NCI-H1092 (cell line): ENCODE measurements at places on chromosomes 1 and 21.

DNA sequence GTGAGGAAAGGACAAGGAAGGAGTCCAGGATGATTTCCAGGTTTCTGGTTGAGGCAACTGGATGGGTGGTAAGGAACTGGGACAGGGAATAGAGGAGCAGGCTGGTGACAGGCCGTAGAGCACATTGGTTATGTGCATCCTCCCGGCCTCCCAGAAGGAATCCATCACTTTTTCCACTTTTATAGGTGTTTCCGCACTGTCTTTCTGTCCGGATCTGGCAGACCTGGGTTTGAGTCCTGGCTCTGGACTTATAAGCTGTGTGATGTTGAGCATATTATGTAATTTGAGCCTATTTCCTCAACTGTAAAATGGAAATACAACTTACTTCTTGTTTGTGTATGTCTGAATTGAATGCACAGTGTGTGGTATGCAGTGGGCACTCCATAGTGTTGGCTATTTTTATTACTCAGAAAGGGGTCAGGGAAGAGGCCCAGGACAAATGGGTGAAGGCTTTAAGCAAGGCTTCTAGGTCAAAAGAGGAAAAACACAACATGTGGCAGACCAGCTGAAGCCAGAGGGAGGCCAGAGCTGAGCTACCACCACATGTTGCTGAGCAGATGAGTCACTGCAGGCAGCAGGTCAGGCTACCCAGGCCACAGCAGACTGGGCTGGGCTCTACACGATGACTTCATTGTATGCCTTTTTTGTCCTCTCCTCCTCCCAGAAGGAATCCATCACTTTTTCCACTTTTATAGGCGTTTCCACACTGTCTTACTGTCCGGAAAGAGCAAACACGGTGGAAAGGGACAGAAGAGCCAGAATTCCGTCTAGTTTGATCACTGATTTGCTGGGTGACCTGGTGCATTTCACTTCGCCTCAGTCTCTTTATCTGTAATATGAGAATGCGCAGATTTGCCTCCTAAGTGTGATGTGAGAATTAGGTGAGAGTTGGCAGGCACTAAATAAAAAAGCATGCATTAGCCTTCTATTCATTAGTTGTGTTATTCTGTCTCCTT is 791 bp upstream of the MAST2 start:
- DNase-seq, result peak; percentile 55

DNA sequence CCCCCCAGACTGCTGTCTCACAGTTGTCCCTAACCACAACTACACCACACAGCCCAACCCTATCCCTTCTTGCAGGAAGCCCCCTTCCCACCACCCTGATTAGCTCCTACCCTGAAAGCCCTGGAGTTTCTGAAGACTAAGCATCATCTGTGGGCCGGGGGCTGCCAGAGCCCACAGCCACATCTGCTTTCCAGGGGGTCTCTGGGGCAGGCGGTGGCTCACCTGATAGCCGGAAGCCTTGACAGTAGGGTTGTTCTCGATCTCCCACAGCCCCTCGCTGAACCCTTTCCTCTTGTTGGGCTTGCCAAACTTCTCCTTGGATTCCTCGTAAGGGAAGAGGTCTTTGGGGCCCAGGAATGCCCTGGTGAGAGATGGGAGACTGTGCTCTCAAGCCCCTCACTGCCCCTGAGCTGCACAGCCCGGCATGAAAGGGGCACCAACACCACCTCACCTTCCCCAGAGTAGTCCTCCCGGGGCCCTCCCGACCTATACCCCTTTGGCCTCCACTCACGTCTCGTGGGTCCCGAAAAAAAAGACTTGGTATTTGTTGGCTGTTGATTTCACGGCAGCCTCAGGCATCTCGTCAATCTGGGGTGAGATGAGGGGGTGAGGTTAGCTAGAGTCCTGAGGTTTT is 4.0 kb upstream of the MRPL24 start:
- no peak for DNase-seq

DNA sequence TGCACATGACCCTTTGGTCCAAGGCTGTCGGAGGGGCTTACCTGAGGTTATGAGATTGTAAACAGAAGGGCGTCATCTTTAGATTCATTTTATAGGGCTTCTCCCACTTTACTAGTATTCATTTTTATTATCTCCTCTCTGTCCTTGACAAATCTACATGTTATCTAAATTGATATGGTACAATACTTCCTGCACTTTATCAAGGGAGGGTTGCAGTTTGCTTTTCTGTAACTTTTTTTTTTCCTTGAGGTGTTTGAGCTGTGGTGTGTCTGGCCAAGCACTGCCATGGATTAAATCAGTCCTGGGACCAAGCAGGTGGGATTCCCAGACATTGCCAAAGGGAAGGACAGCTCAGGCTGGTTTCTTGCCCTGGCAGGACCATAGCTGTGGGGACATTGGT is 32.0 kb upstream of the B3GALT5 start:
- no peak for DNase-seq

DNA sequence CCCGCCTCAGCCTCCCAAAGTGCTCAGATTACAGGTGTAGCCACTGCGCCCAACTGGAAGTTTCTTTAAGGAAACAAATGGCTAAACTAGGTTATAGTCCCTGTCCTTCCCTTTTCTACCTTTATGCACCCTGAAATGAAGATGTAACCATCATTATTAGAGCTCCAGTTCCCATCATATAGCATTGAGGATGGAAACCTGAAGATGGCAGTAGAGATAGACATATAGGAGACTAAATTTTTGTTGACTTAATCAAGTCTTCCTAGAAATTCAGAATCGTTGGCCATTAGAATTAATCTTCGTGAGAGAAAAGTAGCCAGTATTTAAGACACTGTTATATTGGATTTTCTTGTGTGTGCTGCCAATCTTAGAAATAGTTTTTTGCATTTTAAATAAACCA is 1016.3 kb upstream of the NCAM2 start:
- no peak for DNase-seq
